ENCODE measurements at places on chromosomes 4 and X.

DNA sequence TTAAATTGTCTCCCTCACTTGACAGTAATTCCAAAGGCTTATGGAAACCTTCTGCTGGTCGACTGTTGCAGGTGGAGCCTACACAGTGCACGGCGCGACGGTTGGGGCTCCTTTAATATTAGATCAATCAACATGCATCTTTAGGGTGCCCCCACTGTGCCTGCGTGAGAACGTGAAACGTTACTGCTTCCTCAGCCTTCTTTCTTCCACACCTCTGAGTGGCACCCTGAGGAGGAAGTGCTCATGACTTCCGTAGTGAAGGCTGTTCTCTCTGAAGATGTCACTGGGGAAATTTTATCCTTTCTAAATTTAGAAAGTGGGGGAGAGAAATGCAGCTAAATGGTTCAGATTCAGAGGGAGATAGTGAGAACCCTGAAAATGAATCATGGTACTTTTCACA lies 184.0 kb upstream of the ZFP42 start:
- DNase-seq: no peak

GRCh38 chrX:47283015-47283771 lies 50.4 kb downstream of the USP11 start:
- DNase-seq: no peak

DNA sequence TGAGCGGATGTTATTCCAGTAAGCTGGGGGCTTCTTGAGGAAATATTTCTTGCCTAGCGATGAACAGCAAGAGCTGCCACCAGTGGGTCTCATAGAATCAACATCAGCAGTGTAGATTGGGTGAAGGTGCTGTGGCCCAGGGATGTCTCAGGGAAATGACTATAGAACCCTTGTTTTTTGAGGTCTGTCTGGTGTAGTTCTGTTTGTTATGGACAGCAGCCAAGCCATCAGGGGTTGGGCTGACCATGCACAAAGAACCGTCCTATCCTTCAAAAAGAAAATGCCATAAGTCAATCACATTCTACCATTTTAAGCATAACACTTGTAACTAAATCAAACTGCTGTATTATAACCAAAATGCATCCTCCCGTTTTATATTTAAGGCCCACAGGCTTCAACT lies 17.3 kb upstream of the C1GALT1C1 start:
- no peak for DNase-seq

GRCh38 chrX:126394681-126395080 lies 157.9 kb downstream of the DCAF12L1 start:
- DNase-seq: no peak

GRCh38 chr4:186887291-186887700 lies 163.6 kb upstream of the FAT1 start:
- DNase-seq: no peak

GRCh38 chr4:70772929-70773555 lies 51.3 kb downstream of the RUFY3 start:
- no peak for DNase-seq

GRCh38 chr4:120754590-120754989 lies 167.9 kb downstream of the PRDM5 start:
- no peak for DNase-seq

GRCh38 chr4:57078685-57079521 lies 31.3 kb downstream of the IGFBP7 start:
- no peak for DNase-seq

GRCh38 chr4:150119492-150119891 lies 41.2 kb downstream of the DCLK2 start:
- no peak for DNase-seq
